Substantia nigra (tissue), 51 donors: ENCODE measurements at places on chromosomes 16 and 17.

- DNase-seq, result no peak
Observed at GRCh38 chr17:55427587-55427882, 5.9 kb upstream of the MMD start.

GRCh38 chr16:72049110-72049509 lies 5.2 kb upstream of the HP start:
- DNase-seq, result no peak

- no peak for DNase-seq
Observed at GRCh38 chr16:53257001-53257400, 177.3 kb upstream of the RBL2 start.

- DNase-seq, result no peak
Observed at GRCh38 chr17:16155536-16155935, 59.8 kb downstream of the NCOR1 start.

- no peak for DNase-seq
Observed at GRCh38 chr16:86555704-86556075, 655 bp upstream of the MTHFSD start.

- DNase-seq, result no peak
Observed at GRCh38 chr16:79609861-79610260, 9.3 kb upstream of the MAF start.

GRCh38 chr16:22311520-22311919 lies 14.3 kb downstream of the POLR3E start:
- no peak for DNase-seq
